ENCODE measurements at places on chromosomes 16 and 17.
A peak's percentile ranks its signal among the peaks of the same experiment; 100 is the strongest.

DNA sequence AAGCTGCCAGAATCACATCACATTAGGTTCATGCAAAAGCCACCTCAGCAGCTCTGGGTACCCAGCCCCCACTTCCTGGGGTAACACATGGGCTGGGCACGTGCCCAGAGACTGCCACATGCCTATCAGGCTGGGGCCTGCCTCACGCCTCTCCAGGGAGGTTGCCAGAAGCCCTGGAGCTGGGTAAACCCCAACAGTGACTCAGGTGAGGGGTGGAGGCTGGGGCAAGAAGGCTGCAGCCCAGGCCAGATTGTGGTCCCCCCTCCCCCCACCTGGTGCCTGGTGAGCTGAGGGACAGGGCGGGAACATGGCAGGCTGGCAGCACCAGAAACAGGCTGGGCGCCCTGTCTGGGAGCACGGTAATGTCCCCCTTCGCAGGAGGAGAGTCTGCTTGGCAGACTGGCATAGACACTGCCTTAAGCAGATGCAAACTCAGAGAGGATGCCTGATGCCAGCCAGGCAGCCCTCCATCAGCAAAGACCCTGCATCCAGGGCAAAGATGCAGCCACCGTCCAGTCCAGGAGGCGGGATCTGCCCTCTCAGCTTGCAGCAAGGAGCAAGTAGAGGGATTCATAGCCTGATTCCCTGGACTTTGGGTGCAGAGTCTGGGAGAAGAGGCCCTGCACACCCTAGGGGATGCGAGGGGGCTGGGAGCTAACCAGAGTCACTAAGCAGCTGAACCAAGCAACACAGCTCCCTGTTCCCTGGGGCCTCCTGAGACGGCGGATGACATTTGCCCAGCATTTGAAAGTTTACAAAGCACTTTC is 28.8 kb downstream of the NGFR start:
- peak; percentile 45 for DNase-seq

GRCh38 chr16:61530697-61531096 is 505.5 kb downstream of the CDH8 start:
- no peak for DNase-seq

- no peak for DNase-seq
These were observed 2074.3 kb downstream of the TP53TG3F start for GRCh38 chr16:35533683-35534082.

- no peak for DNase-seq
These were observed 425.1 kb downstream of the SLC39A11 start for GRCh38 chr17:72667096-72668063.

DNA sequence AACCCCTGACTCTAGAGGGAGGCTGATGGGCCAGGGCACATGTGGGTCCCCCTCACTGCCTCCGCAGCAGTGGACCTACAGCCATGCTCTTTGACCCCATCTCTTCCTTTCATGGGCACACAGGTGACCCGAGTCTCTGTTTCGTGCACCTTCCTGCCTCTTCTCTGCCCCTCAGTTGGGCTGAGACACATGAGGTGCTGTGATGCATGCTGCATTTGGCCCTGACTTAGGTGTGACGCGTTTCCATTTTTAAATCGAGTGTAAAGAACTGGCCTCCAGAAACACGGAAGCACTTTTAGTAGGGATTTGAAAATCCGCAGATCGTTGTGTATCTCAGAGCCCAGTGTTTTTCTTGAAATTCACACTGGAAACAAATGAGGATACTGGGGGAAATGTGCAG is 24.6 kb downstream of the C16orf90 start:
- no peak for DNase-seq

DNA sequence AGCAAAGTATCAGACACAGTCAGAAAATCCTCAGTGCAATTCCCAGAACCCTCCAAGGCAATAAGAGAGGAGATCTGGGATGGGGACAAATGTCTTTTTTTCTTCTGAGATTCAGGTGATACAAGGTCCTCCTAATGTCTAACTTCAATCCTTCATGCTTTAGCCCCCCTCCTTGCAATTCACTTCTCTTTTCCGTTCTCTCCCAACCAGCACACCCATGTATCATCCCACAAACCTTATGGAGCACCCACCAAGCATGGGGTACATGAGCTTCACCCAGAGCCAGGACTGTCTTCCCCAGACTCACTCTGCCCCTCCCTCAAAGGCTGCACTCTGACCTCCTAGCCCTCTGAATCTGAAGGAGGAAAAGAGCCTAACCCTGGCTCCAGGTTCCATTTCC is 10.1 kb downstream of the HDAC5 start:
- no peak for DNase-seq

- no peak for DNase-seq
These were observed 325.4 kb downstream of the SEC14L1 start for GRCh38 chr17:77466140-77466539.

DNA sequence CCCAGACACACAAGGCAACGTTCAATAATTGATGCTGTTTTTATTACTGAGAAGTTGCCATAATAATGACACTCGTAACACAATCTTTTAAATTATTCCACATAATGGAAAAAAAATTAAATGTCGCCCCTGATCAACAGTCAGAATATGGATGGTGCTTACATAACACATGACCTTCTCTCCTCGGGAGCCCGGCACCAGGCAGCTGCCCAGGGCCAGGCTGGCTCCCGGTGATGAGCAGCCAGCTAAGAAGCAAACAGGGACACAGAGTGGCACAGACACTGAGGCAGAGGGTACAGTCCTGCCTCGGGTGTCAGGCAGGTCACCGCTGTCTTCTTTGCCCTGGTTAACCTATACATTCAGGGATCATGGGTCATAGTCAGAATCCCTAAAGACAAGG is 137.9 kb downstream of the SLC39A11 start:
- DNase-seq, result no peak

DNA sequence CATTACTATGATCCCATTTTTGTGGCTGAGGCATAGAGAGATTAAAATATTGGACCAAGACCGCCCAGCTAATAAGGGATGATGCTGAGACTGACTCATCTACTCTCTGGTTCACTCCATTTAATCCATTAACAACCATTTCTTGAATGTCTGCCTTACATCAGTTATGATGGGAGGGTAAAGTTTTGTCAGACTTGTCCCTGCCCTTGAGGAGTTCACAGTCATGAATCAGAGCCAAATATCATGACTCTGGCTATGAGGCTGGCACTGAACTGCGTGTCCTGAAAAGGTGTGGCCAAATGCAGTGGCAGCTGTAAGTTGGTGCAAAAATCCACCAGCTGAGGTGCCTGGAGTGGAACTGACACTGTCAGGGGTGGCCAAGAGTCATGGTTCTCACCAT is 35.0 kb upstream of the MAF start:
- DNase-seq, result no peak

GRCh38 chr17:69909389-69909788 is 165.6 kb upstream of the KCNJ16 start:
- DNase-seq, result no peak

DNA sequence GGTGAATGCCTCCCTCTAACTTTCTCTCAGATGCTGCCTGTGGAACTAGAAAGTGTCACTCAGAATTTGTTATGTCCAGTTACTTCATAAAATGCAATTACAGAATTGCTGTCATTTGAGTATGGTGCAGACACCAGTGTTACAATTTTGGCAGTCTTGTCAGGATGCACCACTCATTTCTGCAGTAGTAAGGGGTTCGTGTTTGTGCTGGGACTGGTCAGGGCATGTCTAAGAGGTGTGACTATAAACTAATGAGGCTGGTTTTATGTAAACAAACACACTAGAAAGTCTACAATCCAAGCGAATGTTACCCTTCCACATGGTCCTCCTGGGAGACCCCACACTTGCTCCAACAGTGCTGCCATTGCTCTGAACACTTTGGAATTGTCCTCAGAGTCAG is 206.2 kb downstream of the ANKFN1 start:
- no peak for DNase-seq

GRCh38 chr17:9269350-9270035 is 248.2 kb downstream of the NTN1 start:
- DNase-seq, result no peak

DNA sequence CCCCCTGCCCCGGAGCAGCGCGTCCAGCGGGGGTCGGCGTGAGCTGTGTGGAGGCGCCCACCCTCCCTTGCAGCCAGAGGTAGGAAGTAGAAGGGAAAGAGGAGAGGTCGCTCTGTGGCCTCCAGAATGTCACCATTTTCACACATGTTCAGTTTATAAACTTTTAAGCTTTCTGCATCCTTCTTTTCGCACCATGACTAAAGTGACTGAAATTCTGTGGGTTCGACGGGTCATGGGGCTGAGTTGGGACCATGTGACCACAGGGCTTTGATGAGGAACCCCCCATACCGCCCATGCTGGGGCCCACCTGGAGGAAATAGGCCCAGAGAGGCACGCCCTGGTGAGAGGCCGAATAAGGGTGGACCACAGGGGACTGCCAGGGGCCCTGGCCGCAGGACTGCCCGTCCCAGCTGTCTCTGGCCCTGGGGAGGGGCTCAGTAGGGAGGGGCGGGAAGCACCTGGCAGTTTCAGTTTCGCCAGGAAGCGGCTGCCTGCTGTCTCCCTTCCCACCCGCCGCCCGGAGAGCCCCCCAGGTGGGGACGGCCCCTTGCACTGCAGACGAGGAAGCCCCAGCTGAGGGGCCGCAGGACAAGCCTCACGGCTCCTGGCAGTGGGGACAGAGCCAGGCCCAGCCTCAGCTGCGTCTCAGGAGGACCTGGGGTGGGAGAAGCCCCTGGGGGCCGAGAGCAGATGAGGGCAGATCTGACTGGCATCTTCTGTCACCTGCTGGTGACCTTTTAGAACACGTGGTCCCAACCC is 9.0 kb downstream of the CBFA2T3 start:
- DNase-seq, result no peak

- no peak for DNase-seq
These were observed 67.6 kb upstream of the ANKFN1 start for GRCh38 chr17:56085576-56086267.

DNA sequence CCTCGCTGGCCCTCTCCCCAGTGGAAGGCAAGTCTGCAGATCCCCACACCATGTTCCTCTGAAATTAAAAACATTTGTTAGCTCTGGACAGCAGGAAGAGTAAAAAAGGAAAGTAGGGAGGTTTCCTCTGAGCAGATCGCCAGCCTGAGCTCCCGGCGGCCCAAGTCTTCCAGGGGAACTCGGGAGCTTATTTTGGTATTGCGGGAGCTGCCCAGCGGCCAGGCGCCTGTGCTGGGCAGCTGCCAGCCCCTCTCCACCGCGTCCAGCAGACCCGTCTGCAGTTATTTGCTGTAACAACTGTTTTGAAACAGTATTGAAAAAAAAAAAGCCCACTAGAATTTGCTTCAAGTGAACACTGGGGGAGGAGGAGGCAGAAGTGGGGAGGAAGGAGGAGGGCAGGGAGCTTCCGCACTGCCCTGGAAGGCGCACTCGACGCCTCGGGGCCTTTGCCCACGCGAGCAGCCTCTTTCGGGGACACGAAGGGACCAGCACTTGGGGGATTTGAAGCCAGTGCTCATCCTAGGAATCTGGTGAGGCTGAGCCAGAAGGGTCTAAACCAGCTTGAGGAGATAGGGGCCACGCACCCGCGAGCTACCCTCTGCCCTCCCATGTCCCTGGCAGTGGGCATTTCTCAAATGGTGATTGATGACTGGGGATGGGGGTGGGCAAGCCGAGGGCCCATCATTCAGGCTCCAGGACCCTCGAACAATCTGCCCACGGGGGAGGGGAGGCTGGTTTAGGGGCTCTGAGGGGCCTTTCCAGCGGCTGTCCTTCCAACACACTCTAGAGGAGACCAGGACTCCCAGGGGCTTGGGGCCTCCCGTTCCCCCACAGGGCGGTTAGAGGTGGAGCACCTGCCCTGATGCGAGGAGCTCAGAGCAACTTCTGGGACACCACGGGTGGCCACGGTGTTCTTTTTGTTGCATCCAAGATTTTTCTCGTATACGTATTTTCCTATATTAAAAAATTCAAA is 3.0 kb upstream of the BAHCC1 start:
- DNase-seq, result no peak

- no peak for DNase-seq
These were observed 67.8 kb downstream of the CMC2 start for GRCh38 chr16:80938879-80939260.

DNA sequence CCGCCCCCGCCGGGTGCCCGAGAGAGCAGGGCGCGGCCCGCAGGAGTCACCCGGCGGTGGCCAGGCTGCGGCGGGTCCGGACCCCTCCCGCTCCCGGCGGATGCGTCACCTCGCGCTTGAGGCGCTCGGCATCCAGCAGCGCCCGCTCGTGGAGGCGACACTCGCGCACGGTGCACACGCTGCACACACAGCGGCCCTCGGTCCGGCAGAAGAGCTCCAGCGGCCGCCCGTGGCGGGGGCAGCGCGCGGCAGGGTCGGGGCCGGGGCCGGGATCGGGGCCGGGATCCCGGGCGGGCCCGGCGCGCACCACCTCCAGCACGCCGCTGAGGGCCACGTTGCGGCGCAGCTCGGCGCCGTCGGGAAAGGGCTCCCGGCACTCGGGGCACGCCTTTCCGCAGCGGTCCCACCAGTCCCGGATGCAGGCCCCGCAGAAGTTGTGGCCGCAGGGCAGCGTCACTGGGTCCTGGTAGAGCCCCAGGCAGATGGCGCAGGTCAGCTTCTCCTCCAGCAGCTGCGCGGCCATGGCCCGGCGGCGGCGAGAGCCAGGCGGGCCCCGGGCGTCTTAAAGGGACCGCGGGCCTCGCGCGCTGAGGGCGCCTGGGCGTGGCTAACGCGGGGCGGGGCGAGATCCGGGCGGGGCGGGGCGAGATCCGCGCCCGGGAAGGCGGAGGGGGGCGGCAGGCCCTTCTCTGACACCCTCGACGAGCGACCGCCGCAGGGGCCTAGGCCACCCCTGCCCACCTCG is at the start of gene TRIM65:
Gene TRIM65 (minus strand): TSS at position 537 of the 745 bp plus-strand sequence. CDS start 14 bp downstream, at position 523.
- peak; percentile 99 for DNase-seq

DNA sequence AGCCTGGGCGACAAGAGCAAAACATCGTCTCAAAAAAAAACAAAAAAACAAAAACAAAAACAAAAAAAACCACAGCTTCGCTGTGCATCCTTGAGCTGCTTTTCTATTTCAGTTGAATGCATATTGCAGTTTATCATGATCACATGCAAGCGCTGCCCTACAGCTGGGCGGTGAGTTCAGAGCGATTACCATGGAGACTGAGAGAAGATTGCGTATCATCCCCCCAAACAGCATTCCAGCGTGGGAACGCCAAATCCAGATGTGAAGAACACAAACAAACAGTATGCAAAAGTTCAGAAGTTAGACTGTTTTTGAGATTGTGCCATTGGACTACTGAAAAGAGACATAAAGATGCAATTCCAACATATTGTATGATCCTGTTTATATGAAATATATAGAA is 15.1 kb upstream of the SLC52A1 start:
- DNase-seq, result no peak

GRCh38 chr16:67176662-67177061 is 6.3 kb downstream of the NOL3 start:
- no peak for DNase-seq

DNA sequence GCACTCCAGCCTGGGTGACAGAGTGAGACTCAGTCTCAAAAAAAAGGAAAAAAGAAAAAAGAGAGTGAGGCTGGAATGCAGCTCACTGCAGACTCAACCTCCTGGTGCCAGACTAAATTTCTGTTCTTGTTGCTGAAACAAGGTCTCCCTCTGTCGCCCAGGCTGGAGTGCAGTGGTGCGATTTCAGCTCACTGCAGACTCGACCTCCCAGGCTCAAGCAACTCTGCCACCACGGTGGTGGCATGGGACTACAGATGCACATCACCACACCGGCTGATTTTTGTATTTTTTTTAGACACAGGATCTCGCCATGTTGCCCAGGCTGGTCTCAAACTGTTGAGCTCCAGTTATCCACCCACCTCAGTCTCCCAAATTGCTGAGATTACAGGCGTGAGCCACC is 34.6 kb downstream of the TRIM25 start:
- DNase-seq, result no peak

GRCh38 chr17:74234486-74234885 is 21.1 kb downstream of the TTYH2 start:
- no peak for DNase-seq
